ENCODE measurements at places on chromosomes 7 and 10.
A peak's percentile ranks its signal among the peaks of the same experiment; 100 is the strongest.

- no peaks in the 10 kb centered on the region for H3K27me3 ChIP-seq
- H3K4me3 ChIP-seq = no peak overlapping the region
- peaks cover 5% of the 10 kb centered on the region for H3K4me1 ChIP-seq
- H3K36me3 ChIP-seq = no peaks in the 10 kb centered on the region
- DNase-seq = no peak
- H3K27ac ChIP-seq = no peak overlapping the region
Measured at GRCh38 chr7:112358513-112358912, 91.7 kb upstream of the IFRD1 start.

GRCh38 chr10:84097787-84098353 is 41.4 kb upstream of the GHITM start:
- H3K4me1 ChIP-seq = no peaks in the 10 kb centered on the region
- no peak overlapping the region for H3K27ac ChIP-seq
- H3K36me3 ChIP-seq = no peaks in the 10 kb centered on the region
- DNase-seq = no peak
- no peak overlapping the region for H3K4me3 ChIP-seq

- no peaks in the 10 kb centered on the region for H3K4me1 ChIP-seq
- H3K36me3 ChIP-seq = no peaks in the 10 kb centered on the region
- no peak overlapping the region for H3K27ac ChIP-seq
- no peak for DNase-seq
Measured at GRCh38 chr10:3217301-3217700, 44.7 kb upstream of the PITRM1 start.

DNA sequence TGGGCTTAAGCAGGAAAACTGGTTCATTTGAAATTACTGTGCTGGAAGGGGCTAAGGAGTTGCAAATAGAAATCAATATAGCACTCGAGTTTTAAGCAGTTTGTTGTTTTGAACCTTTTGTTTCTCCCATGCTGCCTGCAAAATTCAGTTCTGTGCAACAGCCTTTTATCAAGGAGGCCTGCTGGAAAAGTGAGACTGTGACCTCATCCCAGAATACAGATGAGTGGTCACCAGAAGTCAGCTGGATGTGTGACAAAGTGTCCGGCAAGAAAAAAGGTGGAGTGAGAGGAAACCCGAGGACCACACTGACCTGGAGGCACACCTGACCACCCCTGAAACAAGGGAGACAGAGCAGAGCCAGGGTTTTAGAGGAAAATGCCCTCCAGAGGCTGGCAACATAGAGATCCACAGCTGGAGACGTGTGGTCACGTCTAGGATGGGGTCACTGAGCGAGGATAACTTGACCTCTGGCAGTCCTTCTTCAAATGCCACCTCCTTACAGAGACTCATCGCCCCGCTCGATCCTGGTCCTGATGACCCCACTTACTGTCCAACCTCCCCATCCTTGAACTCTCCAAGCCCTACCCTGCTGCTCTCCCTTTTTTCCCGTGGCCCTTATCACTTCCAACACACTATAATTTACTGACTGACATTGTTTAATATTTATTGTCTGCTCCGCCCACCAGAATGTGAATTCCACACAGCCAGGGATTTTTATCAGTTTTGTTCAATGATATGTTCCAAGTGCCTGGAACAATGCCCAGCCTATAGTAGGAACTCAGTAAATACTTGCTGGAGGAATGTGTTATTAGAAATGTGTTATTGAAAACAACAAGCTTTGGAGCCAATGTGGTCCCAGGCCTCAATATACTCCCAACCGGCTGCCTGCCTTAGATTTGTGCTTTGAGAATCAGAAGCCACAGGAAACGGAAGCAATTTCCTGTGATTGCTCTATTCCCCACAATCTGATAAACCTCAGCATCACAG is 243.8 kb downstream of the GLI3 start:
- no peaks in the 10 kb centered on the region for H3K27me3 ChIP-seq
- H3K4me1 ChIP-seq = peaks cover 7% of the 10 kb centered on the region
- no peak overlapping the region for H3K4me3 ChIP-seq

DNA sequence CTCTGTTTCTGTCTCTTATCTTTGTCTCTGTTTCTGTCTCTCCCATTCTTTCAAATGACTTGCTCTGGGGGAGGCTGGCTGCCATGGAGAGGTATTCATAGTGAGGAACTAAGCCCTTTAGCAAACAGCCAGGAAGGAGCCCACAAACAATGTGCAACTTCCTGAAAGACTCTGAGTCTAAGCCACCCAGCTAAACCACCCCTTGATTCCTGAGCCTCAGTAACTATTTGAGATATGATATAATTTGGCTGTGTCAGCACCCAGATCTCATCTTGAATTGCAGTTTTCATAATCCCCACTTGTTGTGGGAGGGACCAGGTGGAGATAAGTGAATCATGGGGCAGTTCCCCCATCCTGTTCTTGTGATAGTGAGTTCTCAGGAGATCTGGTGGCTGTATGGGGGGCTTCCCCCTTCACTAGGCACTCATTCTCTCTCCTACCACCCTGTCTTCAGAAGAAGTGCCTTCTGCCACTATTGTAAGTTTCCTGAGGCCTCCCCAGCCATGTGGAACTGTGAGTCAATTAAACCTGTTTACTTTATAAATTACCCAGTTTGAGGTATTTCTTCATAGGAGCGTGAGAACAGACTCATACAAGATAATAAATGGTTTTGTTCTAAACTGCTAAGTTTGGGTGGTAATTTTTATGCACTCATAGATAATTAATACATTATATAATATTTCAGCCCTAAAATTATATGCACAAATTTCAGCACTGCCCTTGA is 121.2 kb upstream of the FOXP2 start:
- no peaks in the 10 kb centered on the region for H3K27me3 ChIP-seq
- H3K4me3 ChIP-seq = no peak overlapping the region
- no peak for DNase-seq
- no peaks in the 10 kb centered on the region for H3K36me3 ChIP-seq

- no peak for DNase-seq
- no peaks in the 10 kb centered on the region for H3K36me3 ChIP-seq
- H3K27ac ChIP-seq = no peak overlapping the region
- H3K4me3 ChIP-seq = no peak overlapping the region
- H3K27me3 ChIP-seq = no peaks in the 10 kb centered on the region
Measured at GRCh38 chr7:71470830-71471229, 338.9 kb downstream of the GALNT17 start.

DNA sequence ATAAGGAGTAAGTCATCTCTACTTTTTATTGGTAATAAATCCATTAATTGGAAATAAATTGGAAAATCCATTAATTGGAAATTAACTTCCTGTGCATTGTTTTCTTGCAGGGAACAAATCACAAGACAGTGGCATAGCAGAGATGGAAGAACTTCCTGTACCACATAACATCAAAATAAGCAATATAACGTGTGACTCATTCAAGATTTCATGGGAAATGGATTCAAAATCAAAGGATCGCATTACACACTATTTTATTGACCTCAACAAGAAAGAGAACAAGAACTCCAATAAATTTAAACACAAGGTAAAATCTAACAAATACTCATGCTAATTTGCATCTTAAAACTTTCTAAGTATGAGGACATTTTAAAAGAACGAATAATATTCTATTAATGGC is 57.8 kb downstream of the PHYHIPL start:
- H3K27ac ChIP-seq = no peak overlapping the region
- no peak for DNase-seq
- H3K36me3 ChIP-seq = no peaks in the 10 kb centered on the region
- no peak overlapping the region for H3K4me3 ChIP-seq
- no peaks in the 10 kb centered on the region for H3K4me1 ChIP-seq

GRCh38 chr7:41803569-41803968 is 100.7 kb upstream of the INHBA start:
- H3K27ac ChIP-seq = no peak overlapping the region
- H3K4me1 ChIP-seq = no peaks in the 10 kb centered on the region
- H3K4me3 ChIP-seq = no peak overlapping the region
- no peaks in the 10 kb centered on the region for H3K36me3 ChIP-seq
- H3K27me3 ChIP-seq = no peaks in the 10 kb centered on the region

DNA sequence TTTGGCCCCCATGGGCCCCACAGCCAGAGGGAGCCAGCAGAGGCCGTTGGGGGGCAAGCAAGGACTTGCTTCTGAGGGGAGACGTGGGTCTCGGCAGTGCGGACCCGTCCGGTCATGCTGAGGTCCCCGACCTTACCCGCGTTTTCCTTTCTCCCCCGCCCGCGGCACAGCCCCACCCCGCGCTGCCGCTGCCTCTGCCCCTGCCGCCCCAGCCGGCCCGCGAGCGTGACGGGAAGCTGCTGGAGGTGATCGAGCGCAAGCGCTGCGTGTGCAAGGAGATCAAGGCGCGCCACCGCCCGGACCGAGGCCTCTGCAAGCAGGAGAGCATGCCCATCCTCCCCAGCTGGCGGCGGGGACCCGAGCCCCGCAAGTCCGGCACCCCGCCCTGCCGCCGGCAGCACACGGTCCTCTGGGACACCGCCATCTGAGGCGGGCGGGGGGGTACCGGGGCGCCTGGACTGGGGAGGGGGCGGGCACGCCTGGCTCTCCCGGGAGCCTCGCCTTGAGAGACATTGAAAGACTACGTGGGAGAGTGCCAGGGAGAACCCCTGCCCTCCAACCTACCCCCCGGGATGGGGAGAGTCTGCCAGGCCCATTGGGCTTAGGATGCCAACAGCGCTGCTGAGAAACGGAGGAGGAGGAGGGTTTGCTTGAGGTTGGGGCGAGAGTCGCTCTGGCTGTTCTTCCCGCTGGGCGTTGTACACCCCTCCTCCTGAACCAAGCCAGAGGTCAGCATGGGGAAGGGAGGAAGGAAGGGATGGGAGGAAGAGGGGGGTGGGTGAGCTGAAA is 9.9 kb downstream of the NYAP1 start:
- no peaks in the 10 kb centered on the region for H3K36me3 ChIP-seq
- H3K4me1 ChIP-seq = no peaks in the 10 kb centered on the region
- DNase-seq = no peak
- peak overlapping the region; percentile 22 for H3K4me3 ChIP-seq
- H3K27ac ChIP-seq = no peak overlapping the region
- no peaks in the 10 kb centered on the region for H3K27me3 ChIP-seq

DNA sequence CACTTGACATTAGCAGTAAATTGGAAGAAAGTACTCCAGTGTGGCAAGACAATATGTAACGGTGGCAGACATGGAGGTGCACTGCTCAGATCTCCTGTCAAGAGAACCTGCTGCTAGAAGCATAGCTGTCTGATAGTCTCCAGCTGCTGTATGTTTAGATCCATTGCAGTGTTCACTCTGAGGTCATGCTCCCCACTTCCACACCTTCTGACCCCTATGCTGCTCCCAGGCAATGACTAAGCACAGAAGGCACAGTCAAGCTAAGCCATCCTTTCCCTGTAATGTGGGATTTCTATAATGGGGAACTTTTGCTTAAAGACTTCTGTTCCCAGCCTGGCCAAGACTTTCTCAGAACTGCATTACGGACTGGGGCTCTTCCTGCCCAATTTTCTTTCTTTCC is 315.8 kb downstream of the HPSE2 start:
- H3K27ac ChIP-seq = no peak overlapping the region
- no peaks in the 10 kb centered on the region for H3K36me3 ChIP-seq
- no peak overlapping the region for H3K4me3 ChIP-seq
- no peaks in the 10 kb centered on the region for H3K4me1 ChIP-seq
- no peak for DNase-seq
- H3K27me3 ChIP-seq = no peaks in the 10 kb centered on the region

DNA sequence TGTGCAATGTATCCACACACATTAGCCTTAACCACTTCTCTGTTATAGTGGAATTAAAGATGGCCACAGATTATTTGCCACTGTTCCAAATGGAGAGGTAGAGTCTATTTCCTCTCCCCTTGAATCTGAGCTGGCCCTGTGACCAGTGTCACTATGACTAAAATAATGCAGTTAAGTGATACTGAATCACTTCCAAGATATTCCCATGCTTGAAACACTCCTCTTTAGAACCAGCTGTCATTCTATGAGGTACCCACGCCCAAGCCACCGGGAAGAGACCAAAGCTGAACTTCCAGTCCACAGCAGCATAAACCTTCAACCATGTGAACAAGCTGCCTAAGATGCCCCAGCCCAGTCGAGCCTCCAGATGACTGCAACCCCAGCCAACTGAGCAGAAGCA is 2.1 kb upstream of the DHX32 start:
- H3K4me1 ChIP-seq = peaks cover 4% of the 10 kb centered on the region
- H3K27me3 ChIP-seq = no peaks in the 10 kb centered on the region
- DNase-seq = no peak
- no peak overlapping the region for H3K4me3 ChIP-seq
- peaks cover 10% of the 10 kb centered on the region for H3K36me3 ChIP-seq
- no peak overlapping the region for H3K27ac ChIP-seq

DNA sequence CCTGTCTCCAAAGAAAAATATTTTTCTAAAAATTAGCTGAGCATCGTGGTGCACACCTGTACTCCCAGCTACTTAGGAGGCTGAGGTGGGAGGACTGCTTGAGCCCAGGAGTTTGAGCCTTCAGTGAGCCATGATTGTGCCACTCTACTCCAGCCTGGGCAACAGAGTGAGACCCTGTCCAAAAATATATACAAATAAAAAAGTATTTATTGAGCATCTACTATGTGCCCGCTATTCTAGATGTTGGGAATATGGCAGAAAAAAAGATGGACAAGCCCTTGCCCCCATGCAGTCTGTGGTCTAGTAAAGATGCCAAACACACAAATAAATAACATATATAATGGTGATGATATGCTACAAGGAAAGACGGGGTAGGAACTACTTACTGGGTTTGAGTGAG is 4.3 kb upstream of the STX1A start:
- no peaks in the 10 kb centered on the region for H3K36me3 ChIP-seq
- H3K4me3 ChIP-seq = no peak overlapping the region
- DNase-seq = no peak
- no peaks in the 10 kb centered on the region for H3K27me3 ChIP-seq
- peaks cover 4% of the 10 kb centered on the region for H3K4me1 ChIP-seq

GRCh38 chr7:101179117-101179516 is 976 bp downstream of the NAT16 start:
- H3K27ac ChIP-seq = no peak overlapping the region
- H3K4me3 ChIP-seq = no peak overlapping the region
- DNase-seq = no peak
- H3K27me3 ChIP-seq = peaks cover 64% of the 10 kb centered on the region
